CD4-positive, alpha-beta T cell treated with Interleukin-6 for 4 hours (primary cell): ENCODE measurements at places on chromosomes 1 and 21.

GRCh38 chr1:233229288-233229687 lies 66.2 kb downstream of the PCNX2 start:
- DNase-seq = no peak

- DNase-seq = no peak
Observed at GRCh38 chr21:33569991-33570390, 18.5 kb downstream of the DONSON start.

GRCh38 chr1:77639056-77639455 lies 43.4 kb downstream of the ZZZ3 start:
- DNase-seq = no peak

- no peak for DNase-seq
Observed at GRCh38 chr1:164588516-164589341, 29.7 kb downstream of the PBX1 start.

DNA sequence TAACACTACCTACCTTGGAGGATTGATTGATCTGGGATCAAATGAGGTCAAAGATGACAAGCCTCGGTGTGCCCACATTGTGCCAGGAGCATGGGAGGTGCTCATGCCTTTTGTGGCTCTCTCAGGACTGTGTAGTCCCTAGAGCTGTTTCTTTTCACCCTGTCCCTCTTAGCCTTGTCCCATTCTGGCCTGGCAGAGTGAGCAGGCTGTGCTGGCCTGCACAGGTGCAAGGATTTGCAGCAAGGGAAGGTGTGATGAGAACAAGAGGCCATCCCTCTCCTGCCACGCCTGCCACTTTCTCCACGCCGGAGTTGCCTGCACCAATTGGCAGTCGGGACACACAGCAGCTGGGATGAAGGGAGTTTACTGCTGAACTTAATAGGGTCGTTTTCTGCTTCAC lies 410.6 kb upstream of the VAMP3 start:
- no peak for DNase-seq
